Astrocyte (in vitro differentiated cells and primary cell): ENCODE measurements at places on chromosomes 4 and X.

GRCh38 chr4:69051576-69051943 is 44.7 kb upstream of the UGT2B7 start:
- DNase-seq, result no peak

DNA sequence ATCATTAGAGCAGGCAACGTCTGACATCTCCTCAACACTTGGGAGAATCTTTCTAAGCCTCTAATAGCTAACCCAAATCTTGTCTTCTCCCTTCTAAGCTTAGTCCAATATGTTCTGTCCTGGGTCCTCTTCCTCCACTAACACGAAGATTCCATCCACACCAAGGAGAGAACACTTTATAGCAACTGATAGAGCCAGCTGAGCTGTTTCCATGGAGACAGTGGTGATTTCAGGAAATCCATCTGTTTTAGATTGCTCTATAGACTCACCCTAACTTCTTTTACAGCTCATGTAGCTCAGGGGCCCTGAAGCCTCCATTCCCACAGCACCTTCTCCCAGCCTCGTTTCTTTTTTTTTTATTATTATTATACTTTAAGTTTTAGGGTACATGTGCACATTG is 37.4 kb downstream of the SCD5 start:
- no peak for DNase-seq

DNA sequence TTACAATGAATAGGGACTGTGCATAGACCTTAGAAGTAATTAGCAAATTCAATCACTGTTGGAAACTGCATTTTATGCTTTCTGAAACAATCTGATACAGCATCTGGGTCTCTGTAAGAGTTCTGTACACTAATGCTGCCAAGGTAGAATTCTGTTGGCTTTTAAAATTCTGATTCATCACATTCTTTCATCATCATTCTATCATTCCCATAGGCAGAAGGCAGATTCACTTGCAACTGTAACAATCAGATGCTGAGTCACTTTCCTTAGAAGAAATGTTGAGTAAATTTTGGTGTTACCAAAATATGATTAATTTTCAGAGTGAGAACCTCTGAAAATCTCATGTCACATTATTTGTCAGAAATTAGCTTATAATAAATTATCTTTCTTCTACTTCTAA is 267.2 kb downstream of the MAPK10 start:
- peak; percentile 84 for DNase-seq

- DNase-seq, result no peak
Measured at GRCh38 chr4:8086783-8087445, 71.7 kb downstream of the ABLIM2 start.

GRCh38 chr4:102757681-102758080 is 3.1 kb downstream of the MANBA start:
- no peak for DNase-seq

GRCh38 chr4:112516066-112516470 is at the start of gene NEUROG2:
Gene NEUROG2 (minus strand): TSS chr4:112516180. CDS start chr4:112515475, 705 bp downstream.
- DNase-seq, result no peak

GRCh38 chr4:56424697-56425514 is 10.5 kb downstream of the PPAT start:
- DNase-seq, result no peak

DNA sequence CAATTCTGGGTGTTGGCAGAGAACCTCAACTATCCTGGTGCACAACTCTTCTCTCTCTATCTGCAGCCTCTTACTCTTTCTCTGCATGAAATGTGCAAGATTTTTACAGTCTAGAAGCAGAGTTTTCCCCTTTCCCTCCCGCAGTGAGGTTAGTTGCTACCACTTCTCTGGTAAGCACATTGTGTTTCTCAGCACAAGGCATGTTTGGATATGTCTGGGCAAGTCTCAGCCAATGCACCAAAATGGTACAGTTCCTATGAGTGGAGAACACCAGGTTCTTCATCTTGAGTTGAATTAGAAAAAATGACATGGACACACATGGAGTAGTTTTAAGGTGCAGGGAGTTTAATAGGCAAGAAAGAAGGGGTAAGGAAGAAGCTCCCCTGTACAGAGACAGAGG is 187.0 kb downstream of the CCNG2 start:
- no peak for DNase-seq

DNA sequence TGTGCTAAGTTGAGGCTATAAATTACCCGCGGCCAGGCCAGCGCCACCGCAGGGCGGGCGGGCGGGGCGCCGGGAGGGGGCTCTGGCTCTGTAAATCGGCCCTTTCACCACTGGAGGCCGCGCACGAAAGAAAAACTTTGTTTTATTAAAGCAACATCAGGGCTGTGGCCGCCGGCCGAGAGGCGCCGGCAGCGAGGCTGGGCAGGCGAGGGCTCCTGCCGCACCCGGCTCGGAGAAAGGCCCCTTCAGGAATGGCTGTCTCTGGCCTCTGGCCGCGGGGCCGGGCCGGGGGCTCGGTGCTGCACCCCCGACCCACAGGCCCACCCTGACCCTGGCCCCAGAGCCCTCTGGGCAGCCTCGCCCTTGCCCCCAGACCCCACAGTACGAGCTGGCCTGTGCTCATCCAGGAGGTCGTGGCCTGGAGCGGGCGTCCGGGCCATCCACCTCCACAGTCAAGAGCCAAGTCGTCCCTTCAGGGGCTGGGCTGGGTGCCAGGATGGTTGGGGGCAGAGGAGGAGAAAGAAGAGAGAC is 29.5 kb upstream of the FGFR3 start:
- no peak for DNase-seq

- peak; percentile 8 for DNase-seq
Measured at GRCh38 chr4:93199492-93199891, 629.1 kb upstream of the ATOH1 start.

DNA sequence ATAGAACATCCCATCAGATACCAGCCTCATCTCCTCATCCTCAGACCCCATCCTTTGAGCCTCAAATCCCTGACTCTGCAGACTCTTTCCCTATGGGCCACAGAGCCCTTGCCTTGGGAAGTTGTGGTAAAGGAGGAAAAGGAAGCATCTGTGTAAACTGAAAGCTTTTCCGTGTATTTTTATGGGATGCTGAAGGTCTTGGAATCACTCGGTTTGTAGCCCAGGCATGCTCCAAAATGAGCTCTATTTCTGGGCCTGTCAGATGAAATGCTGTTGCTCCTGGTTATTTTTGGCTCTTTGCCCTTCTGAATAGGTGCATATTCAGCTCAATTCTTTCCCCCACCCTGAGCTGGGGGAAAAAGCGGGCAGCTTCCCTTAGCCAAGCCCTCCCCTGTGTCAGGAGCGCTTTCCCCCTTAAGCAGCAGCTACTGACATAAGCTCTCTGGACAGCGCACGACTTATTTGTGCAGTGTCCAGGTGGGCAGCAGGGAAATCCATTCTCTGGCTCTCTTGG is 5.0 kb upstream of the SEL1L3 start:
- DNase-seq, result no peak

GRCh38 chrX:97405031-97405660 is 521.4 kb downstream of the RPA4 start:
- peak; percentile 24 for DNase-seq
